ENCODE measurements at places on chromosomes 11 and 22.

GRCh38 chr22:27461470-27461869 is 340.1 kb downstream of the MN1 start:
- DNase-seq: no peak

DNA sequence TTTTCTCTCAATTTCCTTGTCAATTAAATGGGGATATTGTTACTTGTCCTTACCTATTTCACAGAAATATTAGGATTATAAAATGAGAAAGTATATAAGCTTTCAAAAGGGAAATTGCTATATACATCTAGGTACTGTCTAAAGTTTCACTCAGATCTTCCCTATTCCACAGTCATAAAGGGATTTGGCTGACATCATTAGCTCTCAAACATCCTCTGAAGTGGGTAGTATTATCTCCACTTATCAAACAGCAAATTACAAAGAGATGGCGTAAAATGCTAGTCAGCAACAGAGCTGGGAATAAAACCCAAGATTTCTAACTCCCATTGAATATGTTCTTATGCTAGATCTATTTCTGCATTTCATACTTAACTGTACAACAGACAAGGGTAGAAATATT is 50.9 kb downstream of the SLC25A17 start:
- no peak for DNase-seq

GRCh38 chr22:49814164-49814686 is 13.4 kb downstream of the BRD1 start:
- DNase-seq: no peak

DNA sequence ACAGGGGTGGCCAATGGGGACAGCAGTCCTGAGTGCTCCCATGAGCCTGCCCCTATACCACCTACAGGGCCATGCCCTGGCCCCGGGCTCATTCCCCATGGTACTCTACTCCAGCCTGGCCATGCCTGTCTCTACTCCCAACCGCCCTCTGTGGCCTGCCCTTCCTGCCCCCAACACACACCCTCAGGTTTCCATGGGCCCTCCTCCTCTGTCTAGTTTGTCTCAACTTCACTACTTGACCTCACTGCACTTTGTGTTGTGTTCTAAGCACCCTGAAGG is 26.3 kb upstream of the RASL10A start:
- DNase-seq: no peak

Measured in stimulated activated CD8-positive, alpha-beta memory T cell treated with anti-CD3 and anti-CD28 coated beads, Interleukin-15, amount 100 ng/mL, for 48 hours (primary cell).